PC-9 (cell line): ENCODE measurements at places on chromosomes 11 and 22. TPM values are rescaled to one million over a fixed set of nuclear protein-coding genes. Genes with fewer than 3 reads are reported as not detected.

- no peak overlapping the region for H3K27ac ChIP-seq
- peaks cover 45% of the 10 kb centered on the region for H3K4me1 ChIP-seq
- H3K4me3 ChIP-seq: no peak overlapping the region
- no peaks in the 10 kb centered on the region for H3K36me3 ChIP-seq
- DNase-seq: no peak
- no peaks in the 10 kb centered on the region for H3K27me3 ChIP-seq
Observed at GRCh38 chr11:75496305-75496752, 29.4 kb downstream of the GDPD5 start.

DNA sequence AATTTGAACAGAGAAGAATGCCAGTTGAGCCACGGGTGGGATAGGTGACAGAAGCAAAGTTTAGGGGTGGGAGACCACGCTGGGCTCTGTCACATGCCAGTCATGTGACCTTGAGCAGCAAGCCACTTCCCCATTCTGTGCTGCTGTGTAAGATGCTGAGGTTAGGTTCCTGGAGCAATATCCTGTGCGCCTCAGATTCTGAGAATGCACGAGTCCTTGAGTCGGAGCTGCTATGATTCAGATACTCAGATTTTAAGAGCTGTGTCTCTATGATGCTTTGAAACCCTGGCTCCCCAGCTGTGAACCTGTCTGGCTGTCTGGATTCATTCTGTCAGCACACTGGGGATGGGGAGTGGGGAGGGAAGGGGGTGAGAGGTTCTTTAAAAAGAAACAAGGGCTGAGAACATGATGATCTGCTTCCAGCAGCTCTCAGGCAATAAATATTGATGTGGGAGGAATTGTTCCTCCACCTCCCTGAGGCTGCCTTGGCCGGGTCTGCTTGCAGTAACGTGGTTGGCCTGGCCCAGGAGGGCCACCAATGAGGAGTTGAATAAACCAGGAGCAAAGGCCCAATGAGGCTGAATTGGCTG lies 24.0 kb downstream of the SLCO2B1 start:
- H3K4me3 ChIP-seq: no peak overlapping the region
- H3K27me3 ChIP-seq: peaks cover 82% of the 10 kb centered on the region
- no peaks in the 10 kb centered on the region for H3K36me3 ChIP-seq
- H3K4me1 ChIP-seq: no peaks in the 10 kb centered on the region

- no peak overlapping the region for H3K4me3 ChIP-seq
- no peak overlapping the region for H3K27ac ChIP-seq
- H3K36me3 ChIP-seq: peaks cover 22% of the 10 kb centered on the region; the same call in 1 of the 2 replicates
- no peaks in the 10 kb centered on the region for H3K27me3 ChIP-seq
- H3K4me1 ChIP-seq: no peaks in the 10 kb centered on the region; the same call in 1 of the 2 replicates
Observed at GRCh38 chr22:27880778-27881394, 38.2 kb downstream of the PITPNB start.

DNA sequence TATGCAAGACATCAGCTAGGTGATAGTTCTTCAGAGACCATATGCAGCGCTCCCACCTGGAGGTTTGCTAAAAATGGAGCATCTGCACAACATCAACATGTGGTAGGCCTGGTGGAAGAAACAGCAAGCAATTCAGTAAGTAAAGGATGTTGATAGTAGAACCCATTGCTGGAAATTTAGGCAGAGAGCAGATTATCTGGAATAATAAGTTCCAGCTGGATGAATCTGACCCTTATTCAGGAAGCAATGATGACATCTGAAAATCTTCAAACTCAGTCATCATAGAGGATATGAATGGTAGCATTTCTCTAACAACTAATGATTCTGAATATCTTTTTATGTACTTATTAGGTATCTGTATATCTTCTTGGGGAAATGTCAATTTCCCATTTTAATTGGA lies 225.2 kb upstream of the ANO3 start:
- H3K4me1 ChIP-seq: no peaks in the 10 kb centered on the region
- H3K27me3 ChIP-seq: no peaks in the 10 kb centered on the region
- no peak overlapping the region for H3K27ac ChIP-seq
- no peak for DNase-seq

- DNase-seq: no peak
- H3K27me3 ChIP-seq: peaks cover 59% of the 10 kb centered on the region
- no peak overlapping the region for H3K27ac ChIP-seq
Observed at GRCh38 chr22:32919629-32920028, 118.1 kb downstream of the TIMP3 start.

GRCh38 chr22:33112580-33112979 lies 54.4 kb upstream of the SYN3 start:
- H3K4me3 ChIP-seq: no peak overlapping the region
- peaks cover 57% of the 10 kb centered on the region for H3K27me3 ChIP-seq
- DNase-seq: no peak
- no peaks in the 10 kb centered on the region for H3K4me1 ChIP-seq
- no peak overlapping the region for H3K27ac ChIP-seq

DNA sequence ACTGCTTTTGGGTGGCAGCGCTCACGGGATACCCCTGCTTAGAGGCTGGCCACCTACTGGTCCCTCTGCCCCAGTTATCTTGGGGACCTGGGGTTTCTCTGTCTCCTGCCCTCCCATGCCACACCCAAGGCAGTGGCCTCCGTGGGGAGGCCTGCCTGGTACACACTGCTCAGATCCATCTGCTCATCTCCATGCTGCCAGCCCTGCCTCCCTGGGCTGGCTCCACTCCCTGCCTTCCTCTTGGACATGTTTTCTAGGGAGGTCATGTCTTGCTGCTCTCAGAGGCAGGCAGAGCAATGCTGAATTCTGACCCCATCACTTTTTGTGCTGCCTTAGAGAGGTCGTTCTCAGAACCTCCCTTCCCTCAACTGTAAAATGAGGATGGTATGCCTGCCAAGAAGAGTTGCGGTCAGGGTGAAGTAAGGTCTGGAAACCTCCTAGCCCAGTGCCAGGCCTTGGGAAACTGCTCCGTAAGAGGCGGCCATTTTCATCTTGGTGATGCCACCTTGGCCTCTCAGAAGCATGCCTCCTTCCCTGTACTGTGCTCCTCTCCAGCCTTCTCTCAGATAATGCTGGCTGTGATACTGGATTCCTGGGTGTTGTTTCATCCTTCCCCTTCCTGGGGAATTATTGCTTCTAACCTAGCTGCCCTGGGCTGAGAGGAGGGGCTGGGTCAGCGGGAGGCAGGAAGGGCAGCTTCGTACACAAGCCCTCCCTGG lies 186.4 kb upstream of the ZBED5 start:
- H3K27ac ChIP-seq: no peak overlapping the region
- H3K4me3 ChIP-seq: no peak overlapping the region
- no peaks in the 10 kb centered on the region for H3K36me3 ChIP-seq
- H3K4me1 ChIP-seq: no peaks in the 10 kb centered on the region
- no peaks in the 10 kb centered on the region; the same call in 1 of the 2 replicates for H3K27me3 ChIP-seq
- no peak for DNase-seq

- H3K27me3 ChIP-seq: no peaks in the 10 kb centered on the region
- DNase-seq: no peak
- no peaks in the 10 kb centered on the region for H3K36me3 ChIP-seq
- no peak overlapping the region for H3K4me3 ChIP-seq
- H3K27ac ChIP-seq: no peak overlapping the region
- H3K4me1 ChIP-seq: no peaks in the 10 kb centered on the region
Observed at GRCh38 chr11:83302151-83302550, 16.0 kb upstream of the CCDC90B start.

- no peaks in the 10 kb centered on the region for H3K4me1 ChIP-seq
- H3K27ac ChIP-seq: no peak overlapping the region
- H3K4me3 ChIP-seq: no peak overlapping the region
- H3K27me3 ChIP-seq: no peaks in the 10 kb centered on the region
- no peaks in the 10 kb centered on the region for H3K36me3 ChIP-seq
Observed at GRCh38 chr22:46135611-46136485, 14.5 kb upstream of the PPARA start.

DNA sequence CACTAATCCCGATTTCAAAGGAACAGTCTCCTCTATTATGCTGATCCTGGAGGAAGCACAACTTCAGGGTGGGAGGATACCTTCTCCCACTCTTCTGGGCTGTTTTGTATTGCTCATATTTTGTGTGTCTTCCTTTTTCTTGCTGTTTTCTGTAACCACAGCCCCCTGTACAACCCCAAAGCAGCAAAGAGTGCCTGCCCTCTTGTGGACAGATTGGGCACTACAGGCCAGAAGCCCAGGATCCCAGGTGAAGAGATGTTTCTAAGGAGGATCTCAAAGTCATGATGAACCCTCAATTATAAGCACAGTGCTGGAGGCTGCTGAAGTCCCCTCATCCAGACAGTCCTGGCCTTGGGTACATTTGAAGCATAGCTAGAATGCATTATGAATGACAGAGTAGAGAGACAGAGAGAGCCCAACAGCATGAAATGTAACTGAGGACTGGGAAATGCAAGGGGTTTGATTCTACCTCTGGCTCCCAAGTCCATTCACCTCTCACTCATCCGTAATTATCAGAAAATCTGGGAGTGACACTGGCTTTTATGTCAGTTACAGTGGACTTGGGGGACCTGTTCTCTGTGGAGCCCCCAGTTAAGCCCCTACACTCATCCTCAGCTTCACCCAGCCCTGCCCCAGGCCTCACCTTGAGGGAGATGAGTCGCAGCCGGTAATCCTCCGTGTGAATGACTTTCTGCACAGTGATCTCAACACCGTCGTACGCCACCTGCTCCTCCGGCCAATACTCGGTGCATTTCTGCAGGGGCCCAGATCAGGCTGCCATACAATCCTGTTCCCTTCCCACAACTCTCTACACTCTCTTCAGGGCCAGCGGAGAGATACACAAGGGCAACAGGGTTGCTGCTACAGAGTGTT lies 6.2 kb upstream of the IGSF22 start:
- peak; percentile 62 for DNase-seq
- H3K27me3 ChIP-seq: peaks cover 5% of the 10 kb centered on the region; the same call in 1 of the 2 replicates
- H3K36me3 ChIP-seq: no peaks in the 10 kb centered on the region
- H3K4me3 ChIP-seq: no peak overlapping the region
- H3K4me1 ChIP-seq: no peaks in the 10 kb centered on the region

- no peaks in the 10 kb centered on the region for H3K36me3 ChIP-seq
- DNase-seq: no peak
- no peak overlapping the region for H3K4me3 ChIP-seq
Observed at GRCh38 chr11:103997082-103997481, 39.4 kb upstream of the DDI1 start.

Gene CHADL
- 0.63 and 0.74 TPM in 2 replicates for total RNA-seq

Gene DDTL
- total RNA-seq: not detected in 2 replicates

Gene OR2AT4
- 0.11 TPM in 1 of 2 replicates, not detected in the other for total RNA-seq

Gene GDPD4
- not detected in 2 replicates for total RNA-seq

Gene LIF
- 17.2 and 17.4 TPM in 2 replicates for total RNA-seq

Gene DAGLA
- total RNA-seq: 8.3 and 10.1 TPM in 2 replicates

Gene OR51D1
- total RNA-seq: not detected in 2 replicates
